RCC 7860 (cell line): ENCODE measurements at places on chromosomes 4 and X.

GRCh38 chr4:95839891-95840290, at the start of gene PDHA2:
Gene PDHA2, plus strand, starts transcription at chr4:95840093. Its CDS starts 58 bp downstream, at chr4:95840151.
- DNase-seq: no peak

GRCh38 chr4:38669208-38669607, 5.2 kb downstream of the KLF3 start:
- no peak for DNase-seq

GRCh38 chrX:1475881-1476280, 23.2 kb upstream of the ASMTL start:
- no peak for DNase-seq

DNA sequence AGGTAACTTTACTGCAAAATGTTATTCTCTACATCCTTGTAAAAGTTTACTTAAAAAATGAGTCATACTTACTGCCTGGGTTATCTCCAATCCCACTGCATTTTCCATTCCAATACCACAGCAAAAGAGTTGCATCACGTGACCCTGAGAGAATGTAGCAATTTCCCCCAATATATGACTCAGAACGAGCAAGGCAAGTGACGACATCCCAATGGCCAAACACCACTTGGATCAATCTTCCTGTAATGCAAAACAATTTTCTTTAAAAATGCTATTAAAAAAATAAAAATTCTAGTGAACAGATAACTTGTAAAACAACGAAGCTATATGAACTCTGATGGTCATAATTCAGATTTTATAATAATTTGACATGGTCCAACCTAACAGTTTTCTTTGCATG, 224.3 kb downstream of the DCLK2 start:
- peak; percentile 74 for DNase-seq

DNA sequence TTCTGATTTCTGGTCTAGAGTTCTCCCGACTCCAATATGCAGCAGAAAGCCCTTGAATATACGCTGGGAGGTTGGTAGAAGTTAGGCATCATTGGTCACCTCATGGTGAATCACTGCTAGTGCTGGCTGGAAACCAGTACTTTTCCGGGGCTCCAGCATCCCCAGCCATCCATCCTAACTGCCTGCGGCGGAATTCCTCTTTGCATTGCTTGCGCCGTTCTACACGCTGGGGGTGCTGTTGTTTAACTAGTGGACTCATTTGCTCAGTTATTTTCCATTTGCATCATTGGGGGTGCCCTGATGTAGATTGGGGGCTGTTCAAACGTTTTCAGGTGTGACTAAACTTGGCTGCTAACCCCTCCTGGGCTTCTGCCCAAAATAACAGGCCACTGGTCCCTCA, 23.3 kb upstream of the GPR50 start:
- DNase-seq: no peak

DNA sequence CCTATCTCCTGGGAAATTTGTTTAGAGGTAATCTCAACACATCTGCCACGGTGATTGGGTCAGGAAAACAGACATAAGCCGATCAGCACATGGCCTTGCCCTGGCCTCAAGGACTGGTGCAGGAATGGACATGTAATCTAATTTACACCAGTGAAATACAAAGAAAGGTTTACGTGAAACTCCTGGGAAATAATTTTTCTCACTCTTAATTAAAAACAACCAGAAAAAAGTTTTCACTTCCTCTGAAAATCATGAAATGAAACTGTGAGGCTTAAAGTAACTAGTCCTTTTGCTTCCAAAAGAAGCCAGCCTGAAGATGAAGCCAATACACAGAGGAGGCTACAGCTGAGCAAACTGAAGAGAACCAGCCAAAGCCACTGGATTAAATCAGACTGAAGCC, 154.1 kb upstream of the FAM241A start:
- DNase-seq: no peak

GRCh38 chr4:143618811-143619210, 81.7 kb downstream of the FREM3 start:
- DNase-seq: no peak

DNA sequence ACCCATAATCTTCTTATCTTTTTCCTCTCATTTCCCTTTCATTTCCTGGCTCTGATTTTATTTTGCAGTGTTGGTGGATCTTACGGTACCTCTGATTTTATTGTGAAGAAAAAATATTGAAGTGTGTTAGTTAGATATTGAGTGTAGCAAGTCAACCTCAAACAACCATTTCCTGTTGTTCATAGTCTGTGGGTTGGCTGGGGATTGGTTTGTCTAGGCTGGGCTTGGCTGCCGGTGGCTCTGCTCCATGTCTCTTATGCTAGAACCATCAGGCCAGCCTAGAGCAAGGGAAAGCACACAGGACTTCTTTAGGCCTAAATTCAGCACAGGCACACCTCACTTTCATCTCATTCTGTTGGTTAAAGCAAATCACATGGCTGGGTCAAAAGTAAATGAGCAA, 383.1 kb upstream of the LCORL start:
- no peak for DNase-seq

DNA sequence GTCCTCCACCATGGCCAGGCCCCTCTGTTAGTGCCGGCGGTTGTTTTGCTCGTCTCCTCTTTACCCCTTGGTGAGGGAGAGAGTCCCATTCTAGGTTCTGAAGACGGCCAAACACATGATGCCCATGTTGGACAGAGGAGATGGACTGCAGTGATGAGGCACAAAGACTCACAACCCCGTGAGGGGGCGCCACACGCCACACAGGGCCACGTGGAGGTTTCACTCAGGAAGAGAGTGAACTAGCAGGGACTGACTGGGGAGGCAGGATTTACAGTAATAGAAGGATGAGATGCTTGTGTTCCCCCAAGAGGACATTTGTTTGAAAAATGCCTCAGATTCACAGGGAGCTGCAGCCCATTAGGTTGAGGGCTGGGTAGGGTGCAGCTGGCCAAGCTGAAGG, 655.3 kb upstream of the FRG1 start:
- DNase-seq: no peak

GRCh38 chr4:119136546-119136945, 914 bp downstream of the MYOZ2 start:
- no peak for DNase-seq

GRCh38 chrX:55867181-55867651, 149.7 kb downstream of the RRAGB start:
- DNase-seq: no peak

DNA sequence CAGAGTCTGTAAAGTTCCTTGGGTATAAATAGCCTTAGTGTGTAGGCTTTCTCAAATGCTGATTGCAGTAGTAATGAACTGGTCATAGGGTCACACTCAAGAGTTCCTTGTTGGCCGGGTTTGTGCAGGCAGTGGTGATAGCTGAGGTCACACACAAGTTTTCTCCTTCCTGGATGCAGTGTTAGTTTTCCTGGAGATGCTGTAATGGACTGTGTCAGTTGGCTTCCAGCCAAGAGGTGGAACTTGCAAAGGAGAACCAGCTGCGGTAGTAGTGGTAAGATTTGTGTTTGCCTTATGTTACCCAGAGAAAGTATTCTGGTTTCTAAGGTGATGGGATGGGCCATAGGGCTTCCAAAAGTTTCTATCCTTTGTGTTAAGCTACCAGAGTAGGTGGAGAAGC, 409.8 kb upstream of the FRG1 start:
- DNase-seq: no peak

DNA sequence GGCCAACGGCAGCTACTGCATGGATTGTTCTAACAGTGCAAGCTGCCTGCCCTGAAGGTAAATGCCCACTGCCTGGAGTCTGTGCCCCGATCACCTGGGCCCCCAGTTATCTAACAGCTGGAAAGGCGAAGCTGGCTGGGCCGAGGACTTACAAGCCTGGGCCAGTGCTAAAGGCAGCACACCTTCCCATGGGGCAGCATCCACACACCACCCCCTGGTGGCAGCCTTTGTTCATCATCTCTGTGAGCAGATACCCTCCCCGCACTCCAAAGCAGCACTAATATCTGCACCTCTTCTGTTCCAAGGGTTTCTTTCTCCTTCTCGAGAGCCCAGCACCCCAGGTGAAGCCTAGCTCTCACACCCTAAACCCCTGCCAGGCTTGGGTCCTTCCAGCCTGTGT, 7.6 kb downstream of the SLC2A9 start:
- DNase-seq: no peak

DNA sequence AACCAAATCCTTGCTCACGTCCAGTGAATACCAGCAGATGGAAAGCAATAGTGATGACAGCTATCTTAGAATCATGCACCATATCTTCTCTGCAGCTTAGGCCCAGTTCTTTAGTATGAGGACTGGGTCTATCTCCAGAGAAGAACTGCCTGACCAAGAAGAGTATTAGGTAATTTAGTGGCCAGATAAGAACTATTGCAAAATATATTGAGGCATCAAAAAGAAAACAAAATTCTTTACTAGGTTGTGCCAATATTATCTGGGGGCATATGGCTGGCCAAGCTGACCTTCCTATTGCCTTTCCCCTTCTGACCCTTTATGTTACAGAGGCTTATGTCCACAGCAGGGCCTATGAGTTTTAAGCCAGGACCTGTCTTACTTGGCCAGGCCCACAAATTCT, 91.2 kb downstream of the RLIM start:
- DNase-seq: no peak
